ENCODE measurements at places on chromosomes 7 and 10.

DNA sequence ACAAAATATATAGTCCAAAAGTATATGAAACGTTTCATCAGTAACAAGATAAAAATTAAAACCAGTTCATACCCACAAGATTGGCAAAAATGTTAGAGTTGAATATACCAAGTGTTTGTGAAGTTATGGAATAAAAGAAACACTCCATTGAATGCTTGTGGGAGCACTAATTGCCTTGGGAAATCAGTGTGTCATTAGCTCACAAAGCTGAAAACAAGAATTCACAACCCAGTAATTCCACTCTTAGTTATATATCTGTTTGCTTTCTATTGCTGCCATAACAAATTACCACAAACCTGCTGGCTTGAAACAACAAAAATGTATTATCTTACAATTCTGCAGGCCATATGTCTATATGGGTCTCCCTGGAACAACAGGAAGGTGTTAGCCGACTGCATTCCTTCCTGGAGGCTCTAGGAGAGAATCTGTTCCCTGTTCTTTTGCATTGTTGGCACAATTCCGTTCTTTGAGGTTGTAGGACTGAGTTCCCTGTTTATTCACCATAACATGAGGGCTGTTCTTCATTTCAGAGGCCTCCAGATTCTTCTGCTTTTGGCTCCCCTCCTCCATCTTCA lies 45.7 kb downstream of the SEM1 start:
- DNase-seq = no peak

- DNase-seq = no peak
Measured at GRCh38 chr7:50153148-50153547, 60.1 kb upstream of the ZPBP start.

DNA sequence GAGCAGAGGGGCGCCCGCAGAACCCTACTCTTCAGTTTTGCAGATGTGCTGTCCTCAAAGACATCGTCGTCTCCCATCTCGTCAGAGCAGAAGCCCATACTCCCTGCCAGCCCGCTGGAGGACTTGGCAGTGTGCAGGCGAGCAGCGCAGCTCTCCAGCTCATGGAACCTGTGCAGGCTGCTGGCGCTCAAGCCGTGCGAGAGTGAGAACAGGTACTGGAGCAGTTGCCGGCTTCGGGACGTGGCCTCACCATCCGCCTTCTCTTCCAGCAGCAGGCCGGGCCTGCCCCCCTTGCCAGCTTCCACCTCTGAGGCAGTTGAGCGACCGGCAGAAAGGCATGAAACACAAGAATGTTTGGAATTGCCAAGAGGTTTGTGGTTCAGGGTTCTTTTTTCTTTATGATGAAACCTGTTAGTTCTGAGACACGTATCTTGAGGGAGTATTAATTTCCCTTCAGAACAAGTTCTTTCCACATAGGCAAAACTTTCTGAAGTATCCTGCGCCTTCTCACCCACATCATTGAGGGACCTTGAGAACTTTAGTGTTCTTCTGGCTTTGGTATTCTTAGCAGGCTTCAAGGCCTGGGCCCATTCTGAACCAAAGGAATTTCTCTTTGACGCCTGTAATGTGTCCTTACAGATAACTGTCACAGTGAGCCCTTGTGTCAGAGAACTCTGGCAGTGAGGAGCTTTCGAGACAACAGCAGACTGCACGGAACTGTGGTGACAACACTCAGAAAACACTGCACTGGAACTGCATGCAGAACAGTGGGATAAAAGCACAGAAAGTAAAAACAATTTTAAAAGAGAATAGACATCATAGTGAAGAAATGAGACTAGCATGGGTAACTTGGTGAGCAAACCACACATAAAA lies 89.5 kb downstream of the ALOX5 start:
- DNase-seq = no peak

DNA sequence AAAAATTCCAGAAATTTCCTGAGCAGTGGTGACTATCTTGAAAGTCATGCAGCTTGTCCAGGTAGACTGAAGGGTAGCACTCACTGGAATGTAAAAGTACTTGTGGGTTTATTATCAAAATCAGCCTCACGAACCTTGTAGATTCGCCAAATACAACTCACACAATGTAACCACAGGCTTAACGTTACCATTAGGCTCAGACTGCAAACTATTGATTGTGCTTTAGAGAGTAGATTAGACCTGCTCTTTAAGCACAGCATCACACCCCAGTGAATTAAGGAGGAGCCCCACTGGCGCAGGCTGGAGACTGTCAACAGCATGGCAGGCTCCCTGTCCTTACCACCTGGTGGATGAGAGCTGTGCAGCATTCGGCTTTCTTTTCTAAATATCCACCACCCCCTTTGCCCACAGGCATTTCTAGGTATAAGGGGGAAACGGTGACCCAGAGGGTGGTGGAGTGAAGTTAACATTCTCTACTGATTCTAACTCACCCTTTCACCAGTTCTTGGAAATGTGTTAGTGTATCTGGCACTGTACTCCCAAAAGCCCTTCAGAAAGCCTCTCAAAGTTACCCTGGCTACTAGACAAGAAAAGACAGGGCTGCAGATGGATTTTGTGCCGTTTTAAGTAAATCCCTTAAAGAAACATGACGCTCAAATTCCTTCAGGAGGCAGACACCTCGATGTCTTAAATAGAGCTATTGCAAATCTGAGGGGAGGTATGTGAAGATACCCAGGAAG lies 56.6 kb downstream of the GSDME start:
- no peak for DNase-seq

DNA sequence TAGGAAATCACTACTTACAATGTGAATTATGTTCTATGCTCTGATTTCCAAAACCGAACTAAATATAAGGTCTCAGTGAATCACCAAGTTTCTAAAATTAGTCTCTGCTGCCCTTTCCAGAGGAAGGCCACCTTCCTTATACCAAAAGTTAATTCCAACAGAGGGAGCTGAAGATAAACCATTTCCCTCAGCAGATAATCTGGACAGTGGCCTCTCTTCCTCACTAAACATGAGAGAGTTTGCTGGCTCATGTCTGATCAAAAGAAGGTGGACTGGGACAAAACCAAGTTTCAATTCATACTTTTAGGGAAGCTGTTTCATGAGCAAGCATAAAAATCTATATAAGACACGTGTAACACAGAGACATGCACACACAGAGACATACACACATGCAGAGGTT lies 6.4 kb downstream of the FEZF1 start:
- DNase-seq = no peak

GRCh38 chr10:112519133-112519761 lies 72.2 kb downstream of the VTI1A start:
- DNase-seq = no peak

DNA sequence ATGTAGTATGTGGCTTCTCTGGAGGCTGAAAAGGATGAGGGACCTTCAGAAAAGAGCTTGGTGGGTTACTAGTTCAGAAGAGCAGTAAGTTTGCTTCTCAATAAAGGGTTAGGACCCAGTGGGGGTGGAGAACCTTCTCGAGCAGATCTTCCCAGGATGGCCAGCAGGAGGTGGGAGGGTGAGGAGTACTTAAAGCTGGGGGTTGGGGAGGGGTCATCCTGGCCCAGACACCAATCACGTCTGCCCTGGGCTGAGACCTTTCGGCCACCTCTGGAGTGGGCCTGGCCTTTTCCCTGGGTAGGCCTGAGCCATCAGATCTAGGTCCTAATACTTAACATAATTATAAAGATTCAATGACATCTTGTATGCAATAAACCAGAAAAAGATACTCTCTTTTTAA lies 149.0 kb upstream of the TCF7L2 start:
- no peak for DNase-seq

GRCh38 chr7:159253657-159254056 lies 109.0 kb upstream of the VIPR2 start:
- DNase-seq = no peak

- DNase-seq = no peak
Measured at GRCh38 chr10:78964952-78965633, 103.7 kb upstream of the ZMIZ1 start.

- no peak for DNase-seq
Measured at GRCh38 chr10:85621562-85621961, 745.0 kb downstream of the GRID1 start.

DNA sequence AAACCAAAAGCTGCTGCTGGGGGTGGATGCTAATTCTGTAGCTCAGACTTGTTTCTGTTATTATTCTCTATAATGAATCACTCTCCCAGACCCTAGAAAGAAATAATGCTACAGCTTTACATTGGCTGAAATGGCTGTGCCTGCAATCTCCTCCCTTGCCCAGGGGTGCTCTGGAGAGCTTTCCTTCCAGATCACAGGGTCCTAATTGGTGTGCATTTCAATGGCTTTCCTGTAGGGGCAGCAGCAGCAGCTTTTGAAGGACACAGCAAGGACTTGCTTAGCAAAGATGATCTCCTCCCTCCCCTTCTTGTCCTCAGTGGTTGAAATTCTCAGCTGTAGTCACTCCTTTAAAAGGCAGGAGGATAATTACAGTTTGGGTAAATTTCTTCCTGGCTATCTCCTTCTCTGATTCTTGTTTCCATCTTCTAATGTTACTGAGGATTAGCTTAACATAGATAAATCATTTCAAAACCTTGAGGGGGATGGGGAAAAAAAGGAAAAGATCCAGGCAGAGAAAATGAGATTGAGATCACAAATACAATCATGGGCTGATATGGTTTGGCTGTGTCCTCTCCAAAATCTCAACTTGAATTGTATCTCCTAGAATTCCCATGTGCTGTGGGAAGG lies 120.2 kb upstream of the CTTNBP2 start:
- no peak for DNase-seq

GRCh38 chr10:14798636-14799035 lies 23.9 kb upstream of the FAM107B start:
- DNase-seq = no peak

- no peak for DNase-seq
Measured at GRCh38 chr7:139730746-139731612, 46.8 kb downstream of the HIPK2 start.

DNA sequence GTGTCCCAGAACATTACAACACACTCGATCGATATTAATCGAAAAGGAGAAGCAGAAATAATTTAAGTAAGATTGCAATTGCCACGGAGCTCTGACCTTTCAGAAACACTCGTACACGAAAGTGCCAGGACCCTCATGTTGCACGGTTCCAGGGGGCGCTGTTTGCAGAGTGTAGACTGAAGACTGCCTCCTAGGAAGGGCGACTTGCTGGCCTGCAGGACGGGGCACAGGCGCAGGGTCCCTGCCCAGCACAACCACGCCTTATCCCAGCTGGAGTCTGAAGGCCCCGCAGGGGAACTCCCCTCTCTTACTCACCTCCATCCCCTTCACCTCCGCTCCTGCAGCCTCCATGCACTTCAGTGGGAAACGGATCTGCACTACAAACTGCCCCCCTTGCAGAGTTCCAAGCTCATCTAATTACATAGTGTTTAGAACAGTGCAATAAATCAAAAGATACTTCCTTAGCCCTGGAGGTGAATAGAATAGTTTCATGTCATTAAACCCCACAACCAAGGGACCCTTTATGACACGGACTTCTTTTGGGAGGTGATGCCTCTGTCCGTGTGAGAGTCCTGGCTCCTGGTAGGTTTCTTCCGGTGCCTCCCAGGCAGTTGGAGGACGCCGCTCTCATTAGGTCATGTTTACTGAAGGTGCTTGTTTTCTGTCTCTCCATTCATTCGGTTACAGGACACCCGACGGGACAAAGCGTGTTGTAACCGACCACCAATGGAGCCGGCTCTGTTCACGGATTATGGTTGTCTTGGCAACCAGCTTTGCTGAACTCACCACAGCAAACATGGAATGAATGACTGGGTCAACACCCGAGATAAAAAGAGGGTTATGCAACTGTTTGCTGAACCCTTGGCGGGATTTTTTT lies 262.2 kb downstream of the BAMBI start:
- DNase-seq = no peak

DNA sequence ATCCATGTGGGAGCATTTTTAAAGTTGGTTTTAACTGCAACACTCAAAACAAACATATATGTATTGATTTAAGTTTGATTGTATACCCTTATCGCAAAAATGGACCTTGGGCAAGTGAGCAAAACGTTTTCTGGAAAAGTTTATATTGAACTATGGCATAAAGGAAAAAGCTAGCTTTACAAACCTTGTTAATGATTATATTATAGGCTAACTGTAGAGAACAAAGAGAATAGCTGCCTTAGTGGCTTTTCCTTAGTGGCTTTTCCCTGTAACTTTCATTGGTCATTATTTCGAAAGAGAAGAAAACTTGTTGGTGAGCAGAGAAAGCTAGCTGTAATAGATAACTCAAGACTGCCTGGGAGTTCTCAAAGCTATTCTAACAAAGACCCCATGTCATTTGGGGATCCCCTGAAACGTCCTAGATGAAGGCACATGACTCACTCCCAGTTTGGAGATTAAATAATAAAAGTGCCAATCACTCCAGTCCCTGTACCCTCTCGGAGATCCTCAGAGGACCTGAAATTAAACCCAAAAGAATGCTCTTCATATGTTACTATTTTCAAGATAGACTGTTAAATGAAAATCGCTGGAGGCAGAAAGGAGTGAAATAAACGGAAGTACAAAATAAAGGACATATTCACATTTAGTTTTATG lies 92.1 kb downstream of the SRI start:
- no peak for DNase-seq

GRCh38 chr7:2355705-2356008 lies 1.0 kb downstream of the EIF3B start:
- DNase-seq = no peak

DNA sequence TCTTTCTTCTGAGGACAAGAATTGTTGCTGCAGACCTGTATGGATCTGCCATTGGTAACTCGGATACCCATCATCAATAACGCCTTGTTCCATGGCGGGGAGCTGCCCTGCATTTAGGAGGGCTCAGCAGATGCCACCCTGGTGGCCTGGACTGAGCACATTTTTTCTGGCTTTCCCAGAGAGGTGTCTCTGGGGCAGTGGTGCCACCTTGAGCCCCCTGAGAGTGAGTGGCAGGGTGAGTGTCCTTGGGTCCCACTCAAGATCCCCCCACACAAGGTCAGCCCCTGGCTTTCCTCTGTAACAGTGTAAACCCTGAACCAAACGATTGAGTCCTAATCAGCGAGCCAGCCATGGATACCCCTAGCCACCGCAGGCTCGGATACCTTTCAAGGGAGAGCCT lies 258.6 kb downstream of the GLRX3 start:
- DNase-seq = no peak

- DNase-seq = no peak
Measured at GRCh38 chr10:57362811-57363210, 904.9 kb downstream of the IPMK start.

GRCh38 chr7:23530405-23530804 lies 1.4 kb downstream of the TRA2A start:
- no peak for DNase-seq

- DNase-seq = no peak
Measured at GRCh38 chr7:131957338-131958020, 401.1 kb upstream of the PODXL start.

DNA sequence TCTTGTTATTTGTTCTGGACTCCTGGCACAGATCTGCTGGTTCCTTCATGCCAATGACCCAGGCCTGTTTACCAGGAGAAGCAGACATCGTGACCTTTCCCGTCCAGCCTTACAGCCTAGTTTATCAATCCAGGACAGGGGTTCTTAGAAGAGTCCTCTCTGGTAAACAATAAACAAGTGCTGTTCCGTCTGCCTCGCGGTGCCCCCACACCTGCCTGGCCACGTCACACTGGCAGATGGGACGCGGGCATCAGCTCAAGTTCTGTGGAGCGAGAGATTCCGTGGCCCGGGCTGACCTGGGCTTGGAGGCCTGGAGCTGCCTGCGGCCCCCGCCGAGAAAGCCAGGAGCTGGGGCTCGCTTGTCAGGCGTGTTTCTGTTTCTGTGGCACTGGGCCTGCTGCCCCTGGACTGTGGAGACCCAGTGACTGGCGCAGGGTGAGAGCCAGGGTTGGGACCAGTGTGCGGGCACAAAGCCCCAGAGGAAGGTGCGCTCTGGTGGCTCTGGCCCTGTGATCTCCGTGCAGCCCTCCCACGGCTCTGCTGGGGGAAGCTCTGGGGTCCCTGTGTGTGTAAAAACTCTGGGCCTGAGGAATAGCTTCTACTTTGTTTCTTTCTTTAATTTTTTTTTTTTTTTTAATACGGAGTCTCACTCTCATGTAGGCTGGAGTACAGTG lies 28.4 kb upstream of the PFKFB3 start:
- DNase-seq = no peak

Data from activated CD8-positive, alpha-beta memory T cell treated with anti-CD3 and anti-CD28 coated beads for 1 hour (primary cell).